ENCODE measurements at places on chromosomes 11 and 22.

GRCh38 chr22:46907241-46908215, 145.1 kb downstream of the TBC1D22A start:
- DNase-seq, result no peak

DNA sequence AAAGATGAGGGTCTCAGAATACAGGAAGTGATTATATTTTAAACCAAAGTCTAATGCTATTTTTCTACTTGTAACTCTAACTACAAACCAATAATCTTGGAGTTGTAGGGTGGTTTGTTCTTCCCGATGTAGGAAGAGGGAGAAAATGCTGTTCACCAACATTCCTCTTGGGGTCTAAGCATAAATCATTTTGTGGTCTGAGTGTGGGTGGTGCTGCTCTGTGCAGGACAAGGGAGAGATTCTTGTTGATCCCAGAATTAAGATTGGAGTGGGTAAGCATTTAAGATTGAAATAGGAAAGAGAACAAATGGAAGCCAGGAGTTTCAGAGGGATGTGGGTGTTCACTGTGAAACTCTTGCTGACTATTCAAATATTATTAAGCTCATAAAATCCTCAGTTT, 38.6 kb upstream of the MMP13 start:
- no peak for DNase-seq

- no peak for DNase-seq
Measured at GRCh38 chr11:72127923-72128322, 7.6 kb upstream of the FOLR3 start.

GRCh38 chr11:96132437-96132836, 208.5 kb upstream of the MTMR2 start:
- DNase-seq, result no peak

GRCh38 chr11:94557421-94557820, 9.7 kb upstream of the PIWIL4 start:
- no peak for DNase-seq

- DNase-seq, result no peak
Measured at GRCh38 chr22:17138513-17138912, 17.4 kb upstream of the TMEM121B start.

- DNase-seq, result no peak
Measured at GRCh38 chr11:20111871-20112270, 48.4 kb downstream of the DBX1 start.

DNA sequence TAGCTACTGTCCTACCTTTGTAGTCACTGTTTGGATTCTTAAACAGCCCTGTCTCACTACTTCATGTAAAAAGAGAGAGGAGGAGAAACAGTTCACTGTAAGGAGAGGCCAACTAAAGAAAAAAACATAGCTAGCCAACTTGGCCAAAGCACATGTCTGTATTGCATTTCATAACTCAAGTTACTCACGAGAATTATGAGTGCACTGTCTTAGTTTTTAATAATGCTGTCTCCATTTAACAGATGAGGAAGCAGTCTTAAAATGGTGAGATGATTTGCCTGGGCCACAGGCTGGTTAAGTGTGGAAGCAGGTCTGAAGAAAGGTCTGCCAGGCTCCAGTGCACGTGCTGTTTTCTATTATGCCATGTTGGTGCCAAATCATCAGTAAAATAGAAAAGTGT, 104.5 kb downstream of the UVRAG start:
- no peak for DNase-seq

DNA sequence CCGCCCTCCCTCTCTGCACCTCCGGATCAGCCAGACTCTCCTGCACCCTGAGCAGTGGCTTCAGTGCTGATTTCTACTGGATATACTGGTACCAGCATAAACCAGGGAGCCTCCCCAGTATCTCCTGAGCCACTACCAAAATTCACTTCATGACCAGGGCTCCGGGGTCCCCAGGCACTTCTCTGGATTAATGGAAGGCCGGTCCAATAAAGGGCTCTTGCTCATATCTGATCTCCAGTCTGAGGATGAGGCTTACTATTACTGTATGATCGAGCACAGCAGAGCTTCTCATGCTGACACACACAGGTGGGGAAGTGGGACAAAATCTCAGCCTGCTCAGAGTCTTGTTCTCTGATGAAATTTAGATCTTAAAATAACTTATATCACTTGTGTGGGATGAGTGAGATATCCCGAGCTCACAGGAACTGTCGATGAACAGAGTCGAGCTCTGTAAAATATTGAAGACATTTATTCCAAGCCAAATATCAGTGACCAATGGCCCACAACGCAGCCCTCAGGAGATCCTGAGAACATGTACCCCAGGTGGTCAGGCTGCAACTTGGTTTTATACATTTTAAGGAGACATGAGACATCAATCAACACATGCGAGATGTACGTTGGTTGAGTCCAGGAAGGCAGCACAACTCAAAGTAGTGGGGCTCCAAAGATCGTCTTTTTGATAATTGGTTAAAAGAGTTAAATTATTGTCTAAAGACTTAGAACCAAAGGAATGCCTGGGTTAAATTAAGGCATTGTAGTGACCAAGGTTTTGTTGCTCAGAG, 93.0 kb upstream of the TOP3B start:
- DNase-seq, result no peak

DNA sequence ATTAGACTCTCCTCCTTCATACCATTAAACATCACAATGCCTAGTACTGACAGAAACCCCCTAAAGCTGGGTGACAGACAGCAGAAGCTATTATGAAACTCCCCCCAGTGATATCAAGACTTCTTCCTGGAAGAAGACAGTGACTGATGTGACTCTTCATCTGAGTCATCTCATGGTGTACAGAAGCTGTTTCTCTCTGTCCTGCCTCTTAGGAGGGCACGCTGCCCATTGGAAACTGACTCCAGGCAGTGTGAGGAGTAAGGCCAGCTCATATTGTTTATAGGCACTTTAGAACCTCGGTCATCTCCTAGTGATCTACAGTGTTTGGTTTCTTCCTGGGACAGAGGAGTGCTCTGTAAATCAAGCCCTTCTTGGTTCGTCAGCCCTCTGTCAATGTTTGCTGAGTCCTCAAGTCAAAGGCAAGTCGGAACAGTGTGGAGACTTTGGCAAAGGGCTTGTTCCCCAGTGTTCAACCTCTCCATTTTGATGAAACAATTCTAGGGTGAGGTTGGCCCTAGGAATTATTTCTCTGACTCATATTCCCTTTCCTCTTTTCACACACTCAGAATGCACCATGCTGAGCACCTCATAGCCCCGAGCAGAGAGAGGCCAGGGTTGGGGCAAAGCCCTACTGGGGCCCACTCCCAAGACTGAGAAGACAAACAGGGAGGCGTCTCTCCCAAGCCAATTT, 172.5 kb upstream of the TMEM45B start:
- DNase-seq, result no peak

GRCh38 chr22:36659762-36660509, 43.6 kb downstream of the CACNG2 start:
- DNase-seq, result peak; percentile 92

DNA sequence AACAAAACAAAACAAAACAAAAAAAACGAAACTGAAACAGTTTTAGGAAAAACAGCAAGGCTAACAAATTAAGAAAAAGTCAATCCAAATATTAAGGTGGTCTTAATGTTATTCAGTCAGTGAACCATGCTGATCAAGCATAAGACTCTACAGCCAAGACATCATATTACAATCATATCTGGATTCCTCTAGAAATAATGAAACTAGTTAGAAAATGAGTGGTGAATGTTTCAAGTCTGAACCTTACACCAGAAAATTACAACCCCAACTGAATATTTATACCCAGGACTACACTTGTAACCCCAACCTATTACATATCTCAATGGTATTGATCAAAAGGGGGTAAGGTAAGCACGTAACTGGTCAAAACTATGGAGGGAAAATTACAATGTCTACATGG, 48.8 kb downstream of the ACAT1 start:
- DNase-seq, result peak; percentile 11

DNA sequence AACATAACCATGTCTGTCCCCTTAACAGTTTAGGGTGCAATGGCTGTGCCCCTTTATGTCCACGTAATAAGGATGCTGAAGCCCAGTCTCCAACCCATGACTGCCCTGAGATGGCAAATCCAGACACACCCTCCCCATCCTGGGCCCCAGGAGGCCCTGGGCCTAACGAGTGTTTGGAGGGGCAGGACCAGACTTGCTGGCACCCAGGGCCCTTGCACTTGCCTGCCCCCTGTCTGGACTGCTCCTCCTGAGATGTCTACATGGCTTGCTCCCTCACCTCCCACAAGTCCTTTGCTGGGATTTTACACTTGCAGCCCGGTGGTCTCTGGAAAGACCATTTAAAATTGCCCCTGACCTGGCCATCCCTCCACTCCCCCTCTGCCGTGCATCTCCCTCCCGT, 132.2 kb upstream of the NECTIN1 start:
- DNase-seq, result no peak

DNA sequence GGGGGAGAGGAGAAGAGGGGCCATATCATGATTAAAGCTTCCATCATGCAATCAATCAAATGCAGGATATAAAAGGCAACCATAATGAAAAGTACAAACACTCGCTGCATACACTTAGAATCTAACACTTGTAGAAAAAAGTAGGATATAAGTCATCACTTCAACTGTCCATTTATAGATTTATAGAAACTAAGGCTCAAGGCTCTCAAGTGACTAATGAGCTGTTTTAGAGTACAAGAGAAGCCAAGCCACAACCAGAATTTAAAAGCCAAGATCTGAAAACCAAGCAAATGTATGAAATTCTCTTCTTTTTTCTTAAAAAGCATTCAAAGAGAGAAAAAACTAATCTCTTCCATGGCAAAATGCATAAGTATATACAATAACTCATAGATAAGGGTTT, 160.2 kb upstream of the BLID start:
- DNase-seq, result no peak

GRCh38 chr11:12269446-12270214, 107.7 kb upstream of the PARVA start:
- no peak for DNase-seq

GRCh38 chr22:16601437-16602223, 9.0 kb upstream of the CCT8L2 start:
- DNase-seq, result no peak

DNA sequence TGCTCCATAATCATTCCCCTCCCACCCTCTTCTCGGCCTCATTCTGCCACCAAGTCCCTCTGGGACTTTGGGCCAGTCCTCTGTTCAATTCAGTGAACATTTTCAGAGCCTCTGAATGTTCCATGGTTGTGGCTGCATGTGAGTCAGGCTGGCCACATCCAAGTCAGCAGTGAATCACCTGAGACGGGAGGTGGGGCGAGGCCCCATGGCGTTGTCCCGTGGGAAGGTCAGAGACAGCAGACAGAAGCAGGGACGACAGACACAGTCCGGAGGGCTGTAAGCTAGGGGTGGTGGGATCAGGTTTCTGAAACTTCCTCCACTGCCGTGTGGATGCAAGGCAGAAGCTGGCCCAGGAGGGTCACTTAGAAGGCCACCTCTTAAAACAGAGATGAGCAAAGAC, 324.8 kb downstream of the MN1 start:
- DNase-seq, result no peak

DNA sequence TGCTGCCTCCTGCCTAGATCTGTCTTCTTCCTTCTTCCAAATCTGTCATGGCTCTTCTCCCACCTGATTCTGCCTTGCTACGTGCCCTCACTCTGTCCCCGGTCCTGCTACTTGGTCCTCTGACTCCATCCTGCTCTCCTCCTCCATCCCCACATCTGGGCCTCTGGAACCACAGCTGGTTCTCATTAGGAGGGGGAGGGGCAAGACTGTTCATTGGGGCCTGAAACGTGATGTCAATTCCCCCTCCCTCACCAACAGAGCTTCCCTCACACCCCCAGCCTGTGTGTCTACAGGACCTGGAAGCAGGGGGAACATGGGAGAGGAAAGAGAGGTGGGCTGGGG, 9.1 kb downstream of the DCHS1 start:
- DNase-seq, result no peak

- DNase-seq, result peak; percentile 3
Measured at GRCh38 chr11:104534278-104534677, 364.0 kb downstream of the CASP12 start.

DNA sequence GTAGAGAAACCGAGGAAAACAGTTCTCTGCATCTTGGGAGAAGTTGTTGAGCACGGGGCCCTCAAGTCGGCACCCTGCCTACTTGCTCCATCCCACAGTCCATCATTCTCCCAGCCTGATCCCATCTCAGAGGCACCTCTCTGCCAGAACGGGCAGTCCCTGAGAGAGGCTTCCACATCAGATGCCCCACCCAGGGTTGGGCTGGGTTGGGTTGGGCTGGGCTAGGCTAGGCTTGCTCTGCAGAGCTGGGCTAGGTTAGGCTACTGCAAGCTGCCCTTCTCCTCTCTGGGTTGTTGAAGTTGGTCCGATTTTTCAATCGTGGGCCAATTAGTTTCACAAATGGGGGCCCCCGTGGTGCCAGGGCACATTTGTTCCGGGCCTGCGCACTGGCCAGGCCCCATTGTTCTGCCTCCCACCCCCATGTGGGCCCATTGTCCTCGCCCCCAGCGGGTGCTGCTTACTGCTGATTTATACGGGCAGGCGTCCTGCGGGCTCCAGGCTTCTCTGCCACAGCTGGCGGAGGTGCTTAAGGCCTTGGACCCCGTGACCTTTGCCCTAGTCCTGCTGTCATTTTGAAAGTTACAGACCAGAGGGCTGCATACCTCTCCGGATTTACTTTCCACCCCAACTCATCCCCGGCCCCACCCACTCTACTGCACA, 63.7 kb upstream of the NNMT start:
- DNase-seq, result no peak

DNA sequence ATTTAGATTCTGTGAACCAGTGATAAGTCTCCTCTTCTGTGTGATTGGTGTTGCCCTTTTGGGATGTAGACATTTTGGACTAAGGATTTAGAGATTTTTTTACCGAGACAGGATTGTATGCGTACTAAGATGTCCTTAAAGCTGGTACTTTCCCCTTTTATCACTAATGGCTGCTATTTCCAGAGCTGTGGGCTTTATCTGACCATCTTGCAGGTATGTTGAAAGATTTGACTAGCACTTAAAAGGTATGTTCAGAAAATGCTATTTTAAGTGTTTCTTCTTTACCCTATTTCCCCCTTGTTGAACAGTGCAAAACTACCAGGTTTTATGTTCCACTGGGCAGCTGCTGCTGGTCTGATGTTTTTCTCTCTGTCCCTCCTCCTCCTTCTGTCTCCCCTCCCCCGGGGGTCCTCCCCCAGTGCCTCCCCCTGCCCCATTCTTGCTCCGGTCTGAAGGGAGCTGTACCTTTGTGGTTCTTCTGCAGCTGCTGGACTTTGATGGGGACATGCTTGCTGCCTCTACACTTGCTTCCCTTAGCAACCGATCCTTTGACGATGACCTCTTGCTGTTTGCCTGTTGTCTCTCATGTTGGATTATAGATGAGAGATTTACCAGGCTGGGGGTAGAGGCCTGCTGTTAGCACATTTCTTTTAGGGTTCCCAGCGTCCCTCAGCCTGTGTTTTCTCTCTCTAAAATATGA, 59.6 kb downstream of the ZNRF3 start:
- DNase-seq, result no peak

All from lung microvascular endothelial cell (primary cell).